ENCODE measurements at places on chromosomes 6 and 20.

DNA sequence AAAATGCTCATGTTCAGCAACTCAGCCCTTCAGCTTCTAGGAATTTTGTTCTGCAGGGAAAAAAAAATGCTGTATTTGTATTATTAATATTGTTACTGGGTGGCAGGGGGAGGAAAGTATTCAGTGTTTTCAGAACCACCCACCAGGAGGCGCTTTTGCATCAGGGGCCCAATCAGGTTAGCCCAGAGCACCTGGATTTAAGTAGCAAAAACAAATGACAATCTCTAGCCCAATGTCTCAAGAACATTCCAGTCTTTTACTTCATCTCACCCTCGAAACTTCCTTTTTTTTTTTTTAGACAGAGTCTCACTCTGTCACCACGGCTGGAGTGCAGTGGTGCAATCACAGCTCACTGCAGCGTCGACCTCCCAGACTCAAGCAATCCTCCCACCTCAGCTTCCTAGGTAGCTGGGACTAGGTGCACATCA, 635 bp upstream of the C20orf203 start:
- DNase-seq = peak; percentile 56

DNA sequence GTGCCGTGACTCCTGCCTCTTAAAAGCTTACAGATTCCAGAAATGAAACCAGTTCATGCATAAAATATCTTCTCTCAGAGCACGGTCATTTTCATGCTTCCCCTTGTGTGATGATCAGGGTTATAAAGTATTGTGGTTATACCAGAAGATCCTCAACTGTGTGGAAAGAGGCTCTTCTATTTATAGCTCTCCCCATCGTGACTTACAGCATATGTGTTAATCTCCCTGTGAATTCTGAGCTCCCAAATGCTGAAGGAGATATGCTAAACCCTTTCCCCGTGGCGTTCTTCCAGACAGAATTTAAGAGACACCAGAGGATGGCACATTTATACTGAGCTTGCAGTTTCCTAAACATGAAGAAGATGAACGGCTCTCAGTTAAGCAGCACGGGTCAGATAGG, 158.8 kb downstream of the CDH26 start:
- no peak for DNase-seq

- no peak for DNase-seq
Measured at GRCh38 chr20:9491324-9491723, 23.1 kb upstream of the LAMP5 start.

DNA sequence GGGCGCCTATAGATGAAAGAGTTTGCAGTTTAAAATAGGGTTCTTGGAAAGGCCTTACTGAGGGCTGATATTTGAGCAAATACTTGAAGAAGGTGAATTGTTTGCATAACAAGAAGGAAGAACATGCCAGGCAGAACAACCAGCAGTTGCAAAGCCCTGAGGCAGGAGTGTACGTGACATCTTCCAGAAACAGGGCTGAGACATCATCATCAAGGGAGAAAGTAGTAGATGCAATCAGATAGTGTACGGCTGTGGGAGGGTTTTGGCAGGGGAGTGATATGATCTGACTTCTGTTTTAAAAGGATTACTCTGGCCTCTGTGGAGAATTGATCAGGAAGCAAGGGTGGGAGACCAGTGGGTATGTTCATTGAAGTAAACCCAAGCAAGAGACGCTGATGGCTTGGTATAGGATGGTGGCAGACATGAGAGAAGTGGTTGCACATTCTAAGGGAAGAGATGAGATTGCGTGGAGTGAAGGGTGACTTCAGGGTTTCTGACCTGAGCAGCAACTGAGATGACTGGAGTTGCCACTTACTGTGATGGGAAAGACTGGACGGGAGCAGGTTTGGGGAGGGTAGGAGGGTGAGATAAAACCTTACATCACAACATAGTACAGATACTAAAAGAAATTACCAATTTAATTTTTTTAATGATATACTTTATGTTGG, 28.8 kb downstream of the RIOK1 start:
- no peak for DNase-seq

DNA sequence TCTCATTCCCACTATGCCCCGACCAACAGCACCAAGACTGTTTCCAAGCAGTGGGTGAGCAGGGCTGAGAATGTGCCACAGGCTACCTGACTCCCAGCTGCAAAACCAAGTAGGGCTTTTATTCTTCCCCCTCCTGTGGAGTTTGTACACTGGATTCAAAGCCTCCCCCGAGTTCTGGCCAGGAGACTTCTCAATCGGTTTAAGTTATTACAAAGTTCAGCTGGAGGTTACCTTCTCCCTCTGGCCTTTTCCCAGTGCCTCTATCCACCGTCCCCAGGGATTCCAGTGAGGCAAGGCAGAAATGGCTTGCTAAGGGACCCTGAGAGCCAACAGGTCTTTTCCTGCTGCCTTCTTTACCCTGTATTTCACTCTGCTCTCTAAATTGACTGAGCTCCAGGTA, 217.0 kb downstream of the ADGRG6 start:
- DNase-seq = peak; percentile 75

DNA sequence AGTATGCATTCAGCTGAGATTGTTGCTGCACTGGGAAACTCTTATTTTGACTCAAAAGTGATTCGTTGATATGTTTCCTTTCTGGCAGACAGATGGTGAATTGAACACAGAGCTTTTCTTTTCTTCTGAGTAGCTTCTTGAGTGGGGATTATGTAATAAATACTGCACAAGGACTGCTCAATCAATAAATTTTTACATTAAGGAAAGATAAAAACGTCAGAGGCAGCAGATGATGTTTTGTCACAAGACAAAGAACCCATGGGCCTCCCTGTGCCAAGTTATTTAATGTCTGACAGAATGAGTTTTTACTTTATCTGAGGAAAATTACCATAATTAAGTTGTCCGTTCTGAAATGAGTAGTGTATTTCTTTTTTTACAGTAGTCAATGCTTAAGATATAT, 460.3 kb downstream of the UTRN start:
- DNase-seq = peak; percentile 88

GRCh38 chr6:6564154-6564553, 24.4 kb upstream of the LY86 start:
- DNase-seq = no peak

GRCh38 chr20:10652660-10653261, 21.0 kb downstream of the JAG1 start:
- DNase-seq = no peak

- no peak for DNase-seq
Measured at GRCh38 chr20:63316502-63316921, 23.5 kb downstream of the COL20A1 start.

- no peak for DNase-seq
Measured at GRCh38 chr6:88609983-88610382, 353.4 kb downstream of the RNGTT start.

- no peak for DNase-seq
Measured at GRCh38 chr6:169933839-169934698, 182.6 kb downstream of the ERMARD start.

DNA sequence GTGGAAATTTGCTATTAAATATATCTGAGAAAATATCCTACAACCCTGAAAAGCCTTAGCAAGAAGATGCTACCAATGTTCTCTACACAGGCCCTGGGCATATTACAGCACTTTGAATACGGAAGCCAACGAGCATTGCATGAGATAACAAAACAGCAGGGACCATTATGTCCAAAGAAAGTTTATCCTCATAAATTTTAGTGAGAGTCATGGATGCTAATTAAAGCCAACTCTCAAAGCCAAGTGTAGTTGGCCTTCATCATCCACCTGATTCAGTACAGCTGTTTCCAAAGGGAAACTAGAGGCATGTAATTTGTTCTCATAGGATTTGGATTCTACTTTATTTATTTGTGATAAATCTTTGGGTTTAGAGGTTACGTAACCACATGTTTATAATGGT, 564.8 kb downstream of the RFPL4B start:
- DNase-seq = no peak

- peak; percentile 69 for DNase-seq
Measured at GRCh38 chr20:35616465-35617396, 1.1 kb downstream of the SPAG4 start.

DNA sequence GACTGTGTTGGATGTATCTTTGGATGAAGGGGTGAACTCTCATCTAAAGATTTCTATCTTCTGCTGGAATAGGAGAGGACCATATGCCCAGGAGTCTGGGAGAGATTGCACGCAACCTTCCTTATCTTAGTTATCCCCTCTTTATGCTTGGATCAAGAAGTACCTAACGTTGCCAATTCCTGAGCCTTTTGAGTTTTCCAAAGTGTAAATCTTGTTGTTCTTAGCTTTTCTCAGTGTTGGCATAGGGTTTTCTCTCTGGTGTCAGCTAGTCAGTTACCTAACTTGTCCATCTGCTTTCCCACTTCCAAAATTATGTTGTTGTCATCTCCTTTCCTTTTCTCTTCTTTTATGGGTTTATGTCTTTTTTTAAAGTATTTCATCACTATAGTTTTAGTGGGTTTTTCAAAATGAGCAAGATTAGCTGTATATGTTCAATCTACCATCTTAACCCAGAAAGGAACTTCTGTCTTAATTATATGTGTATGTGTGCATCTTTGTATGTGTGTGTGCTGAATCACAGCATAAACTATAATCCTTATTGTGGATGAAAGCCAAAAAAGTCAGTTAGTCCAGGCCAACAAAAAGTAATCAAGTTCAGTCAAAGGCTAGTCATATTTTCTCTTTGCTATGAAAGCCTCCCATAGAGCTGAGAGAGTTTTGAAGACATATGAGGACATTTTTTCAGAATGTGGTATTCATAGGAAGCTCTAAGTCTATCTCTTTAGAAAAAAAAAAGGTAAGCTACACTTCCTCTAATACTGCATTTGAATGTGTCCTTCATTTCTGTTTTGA, 72.1 kb downstream of the KHDC1L start:
- no peak for DNase-seq

DNA sequence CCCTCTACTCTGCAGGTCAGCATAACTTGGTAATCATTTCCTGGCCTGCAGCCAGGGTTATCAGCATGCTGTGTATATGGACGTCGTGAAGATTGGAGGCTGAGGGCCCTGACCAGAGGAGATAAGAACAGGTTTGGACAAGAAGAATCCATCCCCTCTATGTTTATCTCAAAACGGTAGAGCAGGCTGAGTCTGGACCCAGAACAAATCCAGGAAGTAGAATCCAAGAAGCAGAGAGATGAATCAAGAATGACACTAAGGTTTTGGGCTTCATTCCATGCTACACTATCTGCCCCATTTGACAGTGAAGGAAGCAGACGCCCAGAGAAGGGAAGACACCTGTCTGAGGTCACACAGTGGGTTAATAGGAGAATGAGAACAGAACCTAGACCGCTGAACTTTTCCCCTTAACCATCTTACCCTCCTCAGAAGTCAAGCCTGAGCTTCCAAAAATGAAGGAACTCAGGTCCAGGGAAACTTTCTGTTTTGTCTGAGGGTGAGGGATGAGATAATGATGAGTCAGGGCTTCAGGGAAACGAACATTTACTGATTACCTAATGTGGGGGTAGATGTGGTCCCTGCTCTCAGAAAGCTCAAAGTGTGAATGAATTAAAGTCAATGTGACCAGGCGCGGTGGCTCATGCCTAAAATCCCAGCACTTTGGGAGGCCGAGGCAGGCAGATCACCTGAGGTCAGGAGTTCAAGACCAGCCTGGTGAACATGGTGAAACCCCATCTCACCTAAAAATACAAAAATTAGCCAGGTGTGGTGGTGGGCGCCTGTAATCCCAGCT, 9.4 kb upstream of the COMMD7 start:
- no peak for DNase-seq

DNA sequence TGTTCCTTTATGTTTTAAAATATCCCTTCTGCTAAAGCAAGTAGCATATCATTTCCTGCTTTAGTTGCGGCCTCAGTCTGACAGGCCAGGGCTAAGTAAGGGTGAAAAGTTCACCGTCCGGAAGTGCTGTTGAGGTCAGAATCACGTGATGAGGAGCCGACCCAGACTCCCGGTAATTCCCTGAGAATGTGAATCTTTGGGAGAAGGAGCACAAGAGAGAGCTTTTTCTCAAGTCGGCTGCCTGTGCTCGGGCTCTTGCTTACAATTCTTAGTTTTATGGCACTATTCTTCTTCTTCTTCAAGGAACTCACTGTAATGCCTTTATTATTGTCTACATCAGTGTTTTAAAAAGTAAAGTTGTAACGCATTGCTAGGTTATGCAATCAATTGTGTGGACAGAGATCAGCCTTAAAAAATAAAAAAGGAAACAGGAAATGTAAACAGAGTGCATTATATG, 309.3 kb downstream of the PRL start:
- DNase-seq = no peak

DNA sequence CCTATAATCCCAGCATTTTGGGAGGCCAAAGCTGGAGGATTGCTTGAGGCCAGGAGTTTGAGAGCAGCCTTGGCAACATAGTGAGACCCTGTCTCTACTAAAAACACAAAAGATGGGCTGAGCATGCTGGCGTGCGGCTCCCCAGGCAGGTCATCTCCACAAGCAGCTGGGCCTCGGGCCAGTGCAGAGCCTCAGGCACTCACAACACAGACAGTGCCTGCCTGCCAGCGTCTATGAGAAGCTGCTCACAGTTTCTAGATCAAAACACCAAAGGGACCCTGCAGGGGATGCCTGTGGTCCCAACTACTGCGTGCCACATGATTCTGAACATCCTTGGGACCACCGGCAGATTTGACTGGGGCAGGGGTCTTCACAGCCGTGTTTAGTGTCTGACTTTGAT, 59.4 kb downstream of the GINS1 start:
- DNase-seq = no peak

DNA sequence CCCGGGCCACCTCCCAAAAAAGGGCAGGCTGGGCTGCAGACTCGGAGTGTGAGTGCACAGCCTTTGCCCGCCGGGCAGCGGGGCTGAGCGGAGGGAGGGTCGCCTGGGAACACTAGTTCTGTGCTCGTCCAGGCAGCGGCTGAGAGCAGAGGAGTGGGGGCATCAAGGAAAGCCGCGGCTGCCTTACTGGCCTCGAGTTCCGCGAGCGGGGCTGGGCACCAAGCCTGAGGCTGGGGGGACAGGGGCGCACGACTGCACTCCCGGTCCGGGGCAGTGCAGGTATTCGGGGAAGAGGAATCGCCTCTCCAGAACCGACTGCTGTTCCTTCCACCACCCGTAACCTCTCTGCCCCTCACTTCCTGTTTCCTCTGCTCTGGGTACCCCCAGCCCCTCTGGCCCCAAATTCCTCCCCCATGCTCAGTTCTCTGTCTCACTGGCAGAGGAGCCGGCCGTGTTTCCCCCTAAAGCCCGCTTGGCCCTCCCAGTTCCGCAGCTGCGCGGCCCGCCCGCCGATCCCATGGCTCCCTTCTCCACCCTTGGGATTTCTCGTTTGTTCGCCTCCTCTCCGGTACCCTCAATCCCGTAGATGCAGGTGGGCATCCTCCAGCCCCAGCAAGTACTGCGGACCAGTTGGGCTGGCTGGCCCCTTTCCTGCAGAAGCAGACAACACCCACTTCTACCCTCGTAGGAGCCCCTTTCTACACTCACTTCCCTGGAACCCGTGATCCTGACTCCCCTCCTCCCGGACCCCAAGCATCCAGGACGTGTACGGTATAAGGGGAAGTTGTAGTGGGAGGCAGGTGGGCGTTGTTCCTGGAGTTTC, 5.1 kb downstream of the RING1 start:
- DNase-seq = peak; percentile 48

- peak; percentile 100 for DNase-seq
Measured at GRCh38 chr20:34546751-34547181, 11.8 kb upstream of the MAP1LC3A start.

Measured in NCI-H2171 treated with DMSO at 0.1 percent for 48 hours (cell line).